ENCODE measurements at places on chromosomes 4 and X. TPM values are rescaled to one million over a fixed set of nuclear protein-coding genes. Genes with fewer than 3 reads are reported as not detected.

ATP8A1 gene
- total RNA-seq, result 0.80 TPM

DNA sequence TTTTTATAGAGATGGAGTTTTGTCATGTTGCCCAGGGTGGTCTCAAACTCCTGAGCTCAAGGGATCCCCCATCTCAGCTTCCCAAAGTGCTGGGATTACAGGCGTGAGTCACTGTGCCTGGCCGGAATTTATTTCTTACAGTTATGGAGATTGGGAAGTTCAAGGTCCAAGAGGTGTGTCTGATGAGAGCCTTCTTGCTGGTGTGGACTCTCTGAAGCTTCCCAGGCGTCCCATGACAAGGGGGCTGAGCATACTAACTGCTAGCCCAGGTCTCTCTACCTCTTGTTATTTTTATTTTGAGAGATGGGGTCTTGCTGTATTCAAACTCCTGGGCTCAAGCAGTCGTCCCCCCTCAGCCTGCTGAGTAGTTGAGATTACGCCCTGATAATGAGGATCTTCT is 2.9 kb upstream of the NSD2 start:
- no peak for DNase-seq
- no peak overlapping the region for H3K4me3 ChIP-seq
- H3K4me1 ChIP-seq, result peaks cover 5% of the 10 kb centered on the region

SOX3 gene
- not detected for total RNA-seq

DNA sequence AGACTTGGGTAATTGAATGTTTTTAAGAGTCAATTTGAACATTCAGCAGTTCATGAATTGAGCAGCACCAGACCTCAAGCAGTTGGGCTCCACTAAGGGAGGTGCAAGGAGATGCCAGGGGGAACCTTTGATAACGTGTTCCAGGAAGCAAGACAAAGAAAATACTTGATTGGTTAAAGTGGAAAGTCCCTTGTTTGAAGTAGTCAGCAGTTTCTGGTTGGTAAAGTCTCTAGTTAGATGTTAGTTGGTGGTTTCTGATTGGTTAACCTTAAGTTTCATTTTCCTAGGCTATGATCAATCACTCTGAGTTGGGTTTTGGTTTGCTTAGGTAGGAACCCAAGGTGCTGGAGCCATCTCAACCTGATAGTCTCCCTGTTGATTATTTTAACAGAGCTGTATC is 4.0 kb downstream of the HERC6 start:
- no peaks in the 10 kb centered on the region for H3K36me3 ChIP-seq
- no peaks in the 10 kb centered on the region for H3K4me1 ChIP-seq
- H3K27me3 ChIP-seq, result no peaks in the 10 kb centered on the region
- no peak overlapping the region for H3K4me3 ChIP-seq
- no peak overlapping the region for H3K27ac ChIP-seq
- no peak for DNase-seq

MAP9 gene
- 9.8 TPM for total RNA-seq
